ENCODE measurements at places on chromosomes 11 and 22.

DNA sequence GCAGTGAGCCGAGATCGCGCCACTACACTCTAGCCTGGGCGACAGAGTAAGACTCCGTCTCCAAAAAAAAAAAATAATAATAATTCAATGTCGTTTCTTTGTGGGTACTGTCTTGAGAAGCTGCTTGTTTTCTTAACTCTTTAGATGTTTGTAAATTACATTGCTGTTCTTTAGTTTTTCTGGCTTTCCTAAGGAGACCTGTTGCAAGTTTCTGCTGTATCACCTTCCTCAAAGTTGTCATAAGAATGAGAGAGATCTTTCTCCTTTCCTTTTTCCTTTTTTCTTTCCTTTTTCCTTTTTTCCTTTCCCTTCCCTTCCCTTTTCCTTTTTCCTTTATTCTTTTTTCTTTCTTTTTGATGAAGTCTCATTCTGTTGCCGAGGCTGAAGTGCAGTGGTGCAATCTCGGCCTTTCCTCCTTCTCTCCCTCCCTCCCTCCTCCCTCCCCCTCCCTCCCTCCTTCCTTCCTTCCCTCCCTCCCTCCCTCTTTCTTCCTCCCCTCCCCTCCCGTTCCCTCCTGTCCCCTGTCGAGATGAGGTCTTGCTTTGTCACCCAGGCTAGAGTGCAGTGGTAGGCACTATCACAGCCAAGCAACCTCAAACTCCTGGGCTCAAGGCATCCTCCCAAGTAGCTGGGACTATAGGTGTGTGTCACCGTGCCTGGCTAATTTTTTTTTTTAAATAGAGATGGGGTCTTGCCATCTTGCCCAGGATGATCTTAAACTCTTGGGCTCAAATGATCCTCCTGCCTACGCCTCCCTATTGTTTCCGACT, 15.3 kb downstream of the HIPK3 start:
- DNase-seq, result no peak

DNA sequence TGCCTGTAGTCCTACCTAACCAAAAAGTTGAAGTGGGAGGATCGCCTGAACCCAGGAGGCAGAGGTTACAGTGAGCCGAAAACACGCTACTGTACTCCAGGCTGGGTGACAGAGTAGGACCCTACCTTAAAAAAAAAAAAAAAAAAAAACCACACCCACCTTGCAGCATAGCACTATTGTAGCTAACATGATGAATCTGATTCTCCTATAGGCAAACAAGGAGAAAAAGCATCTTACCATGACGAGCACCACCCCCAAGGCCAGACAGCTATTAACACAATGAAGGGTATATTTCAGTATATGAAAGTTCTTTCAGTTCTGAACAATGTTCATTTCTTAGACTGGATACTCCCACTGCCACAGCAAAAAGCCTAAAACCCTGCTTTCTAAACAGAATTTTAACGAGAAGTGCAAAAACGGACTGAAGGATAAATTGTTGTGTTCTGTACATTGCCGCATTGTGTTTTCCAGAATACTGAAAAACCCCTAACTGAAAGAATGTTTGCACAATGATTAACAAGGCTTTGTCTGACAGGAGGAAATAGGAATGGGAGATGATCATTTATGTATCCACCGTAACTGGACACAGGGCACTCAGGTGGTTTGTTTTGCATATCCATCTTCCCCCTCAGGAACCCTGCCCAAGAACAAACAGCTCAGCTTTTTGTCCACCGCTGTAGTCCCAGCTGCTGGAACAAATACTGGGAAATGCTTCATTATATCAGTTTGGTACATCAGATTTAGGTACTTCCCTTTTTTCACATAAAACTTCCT, 8.9 kb downstream of the PISD start:
- no peak for DNase-seq

DNA sequence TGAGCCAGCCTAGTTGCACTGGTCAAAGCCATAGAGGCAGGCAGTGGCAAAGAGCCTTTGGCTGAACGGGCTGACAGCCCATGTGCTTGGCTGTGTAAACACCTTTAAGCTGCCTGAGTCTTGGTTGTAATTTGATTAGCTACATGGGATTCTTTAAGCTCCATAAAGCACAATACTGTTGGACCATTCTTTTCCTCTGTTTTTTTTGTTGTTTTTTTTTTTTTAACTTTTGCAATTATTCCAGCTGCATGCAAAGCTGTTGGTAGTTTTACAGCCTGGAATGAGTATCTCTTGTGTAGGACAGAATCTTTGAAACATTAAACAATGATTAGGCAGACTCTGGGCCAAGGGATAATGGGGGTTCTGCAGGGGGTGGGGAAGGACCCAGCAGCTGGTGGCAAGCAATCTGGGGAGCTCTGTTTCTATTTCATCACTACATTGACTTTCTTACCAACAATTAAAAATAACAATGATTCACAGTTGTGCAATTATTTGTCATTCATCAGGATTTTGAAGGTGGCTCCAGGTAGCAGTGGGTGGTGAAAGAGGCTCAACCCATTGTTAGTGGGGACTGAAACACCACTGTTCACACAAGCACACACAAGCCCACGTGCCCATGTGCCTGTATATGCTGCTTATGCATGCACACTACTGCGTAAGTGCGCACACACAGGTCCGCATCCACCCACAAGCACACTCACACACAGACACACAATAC, 69.5 kb upstream of the CSNK2A3 start:
- DNase-seq, result no peak

GRCh38 chr11:75959540-75959939, 144.5 kb downstream of the UVRAG start:
- no peak for DNase-seq

DNA sequence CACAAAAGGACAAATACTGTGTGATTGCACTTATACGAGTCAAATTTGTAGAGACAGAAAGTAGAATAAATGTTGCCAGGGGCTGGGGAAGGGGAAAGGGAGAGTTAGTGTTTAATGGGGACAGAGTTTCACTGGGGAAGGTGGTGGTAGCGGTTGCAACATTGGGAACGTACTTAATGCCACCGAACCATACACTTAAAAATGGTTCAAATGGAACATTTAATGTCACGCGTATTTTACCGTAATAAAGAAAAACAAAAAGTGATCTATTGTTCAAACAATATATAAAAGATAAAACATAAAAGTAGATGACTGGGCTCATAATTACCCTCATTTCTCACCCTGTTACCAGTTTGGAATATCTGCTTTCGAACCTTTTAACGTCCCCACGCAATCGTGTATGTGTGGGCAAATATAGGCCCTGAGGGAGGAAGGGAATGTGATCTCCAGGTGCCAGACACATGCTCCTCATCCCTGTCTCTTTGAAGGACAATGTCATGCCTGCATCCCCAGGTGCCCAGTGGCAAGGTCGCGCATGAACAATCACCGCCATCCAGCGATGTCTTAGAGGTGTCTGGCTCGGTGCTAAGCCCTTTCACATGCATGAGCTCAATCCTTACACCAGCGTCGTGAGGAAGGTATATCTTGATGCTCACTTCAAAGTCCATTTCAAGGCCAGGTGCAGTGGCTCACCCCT, 35.3 kb downstream of the LIF start:
- no peak for DNase-seq

- DNase-seq, result no peak
Observed at GRCh38 chr11:26227301-26227746, 104.6 kb upstream of the ANO3 start.

- DNase-seq, result no peak
Observed at GRCh38 chr11:34823639-34824038, 92.5 kb downstream of the APIP start.

GRCh38 chr11:42596576-42597145, 715.1 kb upstream of the API5 start:
- no peak for DNase-seq

- DNase-seq, result no peak
Observed at GRCh38 chr22:48908547-48908946, 919.1 kb downstream of the BRD1 start.

DNA sequence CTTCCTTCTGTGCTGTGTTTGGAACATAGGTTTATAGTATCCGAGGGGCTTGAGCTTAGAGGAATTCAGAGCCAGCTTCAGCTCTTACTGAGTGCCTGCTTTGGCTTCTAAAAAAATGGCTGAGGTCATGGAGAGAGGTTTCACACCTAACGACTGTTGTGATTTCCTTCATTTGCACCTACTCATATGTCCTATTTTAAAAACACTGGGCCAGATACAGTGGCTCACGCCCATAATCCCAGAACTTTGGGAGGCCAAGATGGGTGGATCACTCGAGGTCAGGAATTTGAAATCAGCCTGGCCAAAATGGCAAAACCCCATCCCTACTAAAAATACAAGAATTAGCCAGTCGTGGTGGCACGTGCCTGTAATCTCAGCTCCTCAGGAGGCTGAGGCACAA, 38.3 kb upstream of the SYT13 start:
- no peak for DNase-seq

DNA sequence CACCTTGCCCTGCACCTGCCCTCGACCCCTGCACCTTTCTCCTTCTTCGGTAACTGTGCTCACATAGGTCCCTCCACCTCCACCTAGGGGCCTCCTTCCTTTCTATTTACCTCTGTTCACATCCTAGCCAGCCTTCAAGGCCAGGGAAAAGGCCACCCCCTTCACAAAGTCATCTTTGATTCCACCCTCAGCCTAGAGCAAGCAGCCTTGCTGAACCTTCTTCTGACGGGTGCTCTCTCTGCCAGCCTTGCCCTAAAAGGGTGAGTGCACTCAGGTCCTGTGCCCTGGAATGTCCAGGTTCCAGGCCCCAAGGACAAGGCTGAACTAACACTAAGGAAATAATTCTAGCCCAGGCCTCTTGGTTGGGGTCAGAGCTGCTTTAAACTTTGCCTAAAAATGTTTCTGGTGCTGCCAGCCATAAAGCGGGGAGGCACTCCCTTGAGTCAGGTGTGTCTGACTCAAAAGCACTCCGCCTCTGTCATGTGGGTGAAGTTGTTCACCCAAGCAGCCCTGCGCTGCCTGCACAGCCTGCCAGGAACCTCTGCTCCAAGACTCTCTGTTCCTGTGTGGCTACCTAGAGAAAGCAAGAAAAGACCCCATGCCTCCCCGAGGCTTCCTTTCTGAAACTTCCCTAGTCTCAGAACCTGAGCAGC, 9.2 kb upstream of the FAM83F start:
- no peak for DNase-seq

DNA sequence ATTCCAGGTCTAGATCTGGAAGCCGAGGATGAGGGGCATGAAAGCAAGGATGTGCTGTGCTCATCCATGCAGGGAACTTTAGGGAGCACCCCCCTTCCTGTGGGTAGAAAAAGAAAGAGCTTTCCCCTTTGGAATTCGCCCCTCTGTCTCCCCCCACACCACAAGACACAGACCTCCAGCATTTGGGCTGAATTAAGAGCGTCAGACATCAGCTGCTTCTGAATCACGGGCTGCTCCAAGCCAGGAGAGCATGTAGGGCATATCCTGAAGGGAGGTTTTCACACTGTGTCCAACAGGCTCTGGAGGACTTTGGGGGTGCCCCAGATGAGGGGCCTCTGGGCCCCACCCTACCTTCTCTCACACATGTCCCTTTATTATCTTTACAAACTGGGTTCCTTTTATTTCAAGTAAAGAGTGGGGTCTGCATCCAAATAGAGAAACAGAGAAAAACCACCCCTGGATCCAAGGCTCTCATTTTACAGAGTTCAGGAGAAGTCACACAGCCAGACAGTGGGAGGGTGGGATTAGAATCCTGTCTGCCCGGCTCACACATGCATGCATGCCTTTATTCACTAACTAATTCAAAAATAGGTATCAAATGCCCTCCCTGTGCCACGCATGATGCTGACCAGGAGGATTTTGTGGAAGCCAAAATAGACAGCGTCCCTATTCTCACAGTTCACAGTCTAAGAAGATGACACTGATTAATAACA, 52.8 kb downstream of the LRRC32 start:
- DNase-seq, result no peak

All from esophagus squamous epithelium (tissue), 5 donors.